ELR (cell line): ENCODE measurements at places on chromosomes 3 and 15.
A peak's percentile ranks its signal among the peaks of the same experiment; 100 is the strongest.

- peak; percentile 69 for DNase-seq
Observed at GRCh38 chr3:14925729-14926591, 21.4 kb upstream of the NR2C2 start.

DNA sequence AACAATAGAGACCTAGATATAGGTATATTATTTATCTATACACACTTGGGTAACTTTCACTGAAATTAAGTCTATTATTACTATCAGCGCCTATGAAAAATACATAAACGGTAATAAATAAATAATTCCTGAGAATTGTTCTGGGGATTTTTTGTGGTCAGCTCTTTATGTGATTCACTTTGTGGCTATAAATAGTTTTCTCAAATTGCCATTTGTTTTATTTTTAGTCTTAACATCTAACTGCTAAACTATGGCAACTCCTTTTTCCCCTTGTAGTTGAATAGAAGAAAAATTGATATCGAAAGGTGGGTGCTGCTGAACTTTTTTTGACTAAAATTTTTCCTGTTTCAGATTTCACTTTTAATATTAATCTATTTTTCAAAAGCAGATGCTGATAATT, 189.0 kb downstream of the VGLL3 start:
- peak; percentile 27 for DNase-seq

DNA sequence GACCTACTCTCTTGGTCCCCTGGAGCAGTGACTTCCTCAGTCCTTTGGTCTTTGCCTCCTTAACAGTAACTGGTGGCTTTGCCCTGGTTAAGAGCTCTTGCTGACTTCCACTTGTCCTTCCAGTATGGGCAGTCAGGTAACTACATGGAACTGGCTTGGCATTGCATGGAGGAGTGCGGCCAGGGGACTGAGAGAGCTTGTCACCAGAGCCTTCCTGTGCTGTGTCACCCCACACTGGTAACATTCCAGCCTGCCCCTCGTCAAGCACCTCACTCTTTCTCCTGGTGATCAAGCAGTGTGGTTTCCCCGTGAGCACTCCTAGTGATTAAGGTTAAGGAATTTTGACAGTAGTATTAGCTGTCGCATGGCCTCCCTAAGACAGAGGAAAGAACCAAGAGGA, 19.3 kb upstream of the SNX22 start:
- DNase-seq = no peak

DNA sequence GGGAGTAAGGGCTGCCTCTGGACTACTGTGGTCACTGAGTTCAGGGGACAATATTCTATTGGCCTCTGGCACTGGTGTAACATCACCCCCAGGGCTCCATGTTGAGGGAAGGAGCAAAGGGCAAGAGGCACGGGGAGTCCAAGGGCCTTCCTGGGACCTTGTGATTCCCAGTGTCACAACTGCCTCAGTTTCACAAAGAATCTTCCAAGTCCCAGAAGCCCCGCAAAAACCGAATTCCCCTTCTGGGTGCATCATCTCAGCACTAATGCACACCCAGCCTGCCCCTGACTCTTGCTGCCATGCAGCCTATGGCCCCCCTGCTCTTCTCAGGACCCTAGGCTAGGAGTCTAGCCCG, 5.5 kb downstream of the AMOTL2 start:
- no peak for DNase-seq

- DNase-seq = no peak
Observed at GRCh38 chr3:54476891-54477290, 354.5 kb downstream of the CACNA2D3 start.

DNA sequence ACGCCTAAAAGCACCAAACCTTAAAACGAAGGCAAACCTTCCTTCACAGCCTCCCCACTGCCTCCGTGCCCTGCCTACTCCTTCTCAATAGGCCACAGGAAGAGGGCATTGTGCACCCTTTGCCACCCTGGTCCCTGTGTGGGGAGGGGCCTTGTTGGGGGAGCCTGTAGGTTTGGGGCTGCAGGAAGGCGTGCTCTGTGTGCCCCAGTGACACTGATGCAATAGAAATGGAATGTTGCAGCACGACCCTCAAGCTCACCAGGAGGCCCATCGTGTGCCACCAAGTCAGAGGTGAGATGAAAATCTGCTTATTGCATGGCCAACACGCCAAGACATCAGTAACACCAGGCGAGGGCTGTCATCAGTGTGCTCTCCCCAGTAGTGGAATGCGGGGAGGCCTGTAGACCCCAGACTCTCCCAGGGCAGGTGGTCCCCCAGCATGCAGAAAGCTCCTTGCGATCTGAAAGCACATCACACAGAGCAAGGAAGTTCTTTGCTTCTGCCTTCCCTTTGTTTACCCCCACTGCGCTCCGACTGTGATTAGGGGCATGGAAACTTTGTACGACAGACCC, 86.2 kb downstream of the ASB7 start:
- no peak for DNase-seq

GRCh38 chr3:178169421-178169820, 366.8 kb upstream of the KCNMB2 start:
- DNase-seq = no peak

DNA sequence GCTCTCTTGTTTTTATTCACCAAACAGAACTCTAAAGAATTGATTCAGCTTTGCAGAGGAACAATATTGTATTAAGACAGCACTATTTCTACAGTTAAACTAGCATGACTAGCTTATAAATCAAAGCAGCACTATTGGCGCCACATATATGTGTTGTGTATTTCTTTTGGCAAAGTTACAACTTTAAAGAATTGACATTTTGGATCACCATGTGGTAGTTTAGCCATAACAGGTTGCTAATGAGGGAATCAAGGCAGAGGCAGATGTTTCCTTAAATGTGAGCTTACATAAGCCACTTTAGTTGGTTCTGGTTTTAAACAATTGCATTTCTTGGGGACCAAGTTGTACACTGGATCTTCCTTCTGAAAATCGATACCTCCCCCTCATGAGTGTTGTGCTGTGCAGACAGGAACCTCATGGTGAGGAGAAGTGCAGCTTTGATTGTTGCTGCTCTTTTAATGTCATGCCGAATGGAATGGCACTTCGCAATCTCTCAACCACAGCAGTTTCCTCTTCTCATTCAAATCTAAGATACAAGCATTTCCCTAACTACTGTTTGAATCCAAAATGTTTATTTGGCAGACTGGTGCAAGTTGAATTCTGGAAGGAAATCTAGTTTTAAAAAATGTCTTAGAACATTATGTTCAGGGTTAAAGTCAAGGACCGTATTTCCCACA, 151.2 kb downstream of the MYRIP start:
- DNase-seq = no peak

DNA sequence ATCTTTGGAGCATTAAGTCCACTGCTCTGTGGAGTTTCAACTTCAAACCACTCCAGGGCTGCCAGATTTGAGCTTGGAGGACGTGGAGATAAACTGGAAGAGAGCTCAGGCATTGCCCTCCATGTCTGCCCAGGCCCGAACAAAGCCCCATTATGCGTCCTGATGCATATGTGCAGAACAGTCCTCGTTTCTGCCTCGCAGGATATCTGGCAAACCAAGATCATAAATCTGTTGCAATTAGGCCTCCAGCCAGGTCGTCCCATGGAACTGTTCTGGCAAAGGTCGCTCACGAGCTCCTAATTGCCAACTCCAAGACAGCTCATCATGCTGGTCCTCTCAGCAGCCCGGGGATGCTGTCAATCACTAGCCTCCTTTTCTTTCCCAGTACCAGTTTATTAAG, 91.2 kb downstream of the SEMA5B start:
- no peak for DNase-seq

DNA sequence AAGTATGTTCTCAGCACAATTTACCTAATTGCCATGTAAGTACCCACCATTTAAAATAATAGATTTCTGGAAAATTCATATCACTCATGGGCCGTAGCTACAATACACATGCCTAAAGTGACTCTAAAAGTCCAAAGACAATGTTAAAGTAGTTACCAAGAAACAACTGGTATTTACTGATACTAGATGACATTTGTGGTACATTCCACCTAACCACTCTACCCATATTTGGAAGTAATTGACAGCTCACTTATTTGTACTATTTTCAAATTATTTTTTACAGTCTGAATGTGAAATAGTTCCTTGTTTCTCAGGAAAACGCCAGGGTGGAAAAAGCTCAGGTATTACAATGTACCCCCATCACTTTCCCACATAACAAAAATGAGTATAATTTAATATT, 573.0 kb downstream of the MECOM start:
- no peak for DNase-seq

- peak; percentile 49 for DNase-seq
Observed at GRCh38 chr3:138945709-138946662, 951 bp downstream of the FOXL2 start.

DNA sequence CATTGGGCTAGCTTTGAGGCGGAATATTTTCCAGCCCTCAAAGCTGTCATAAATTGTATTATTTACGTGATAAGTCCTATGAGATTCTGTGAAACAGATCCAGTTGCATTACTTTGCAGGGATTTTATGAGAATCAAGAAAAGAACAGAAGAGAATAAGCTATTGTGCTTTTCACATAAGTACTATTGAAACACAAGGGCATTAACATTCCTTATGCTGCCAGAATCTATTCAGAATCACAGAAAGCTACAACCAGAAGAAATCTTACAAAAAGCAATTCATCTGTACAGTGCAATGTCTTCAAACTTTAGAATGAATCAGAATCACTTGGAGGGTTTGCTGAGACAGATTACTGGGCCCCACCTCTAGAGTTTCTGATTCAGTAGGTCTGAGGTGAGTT, 10.6 kb upstream of the CACNA1D start:
- no peak for DNase-seq

GRCh38 chr3:194255252-194256039, 95.7 kb downstream of the CPN2 start:
- DNase-seq = no peak

- DNase-seq = peak; percentile 15
Observed at GRCh38 chr3:148360051-148360450, 337.7 kb upstream of the AGTR1 start.

- peak; percentile 69 for DNase-seq
Observed at GRCh38 chr3:183028416-183028815, 48.1 kb upstream of the DCUN1D1 start.

DNA sequence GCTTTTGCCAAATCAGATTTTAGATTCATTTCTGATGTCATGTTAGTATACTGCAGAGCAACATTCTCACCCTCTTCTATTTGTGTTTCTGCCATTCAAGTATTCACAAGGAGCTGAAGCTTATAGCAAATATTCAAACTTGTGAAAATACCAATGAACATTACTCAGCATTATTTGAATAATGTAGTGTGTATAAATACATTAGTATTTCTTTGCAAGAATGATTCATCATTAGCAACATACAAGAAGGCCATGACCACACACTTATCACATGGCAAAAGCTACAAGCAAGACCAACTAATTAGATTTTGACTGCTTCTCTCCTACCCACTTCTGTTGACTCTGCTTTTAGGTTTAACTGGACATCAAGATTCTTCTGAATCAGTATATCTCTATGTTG, 124.9 kb downstream of the IGSF11 start:
- peak; percentile 8 for DNase-seq

DNA sequence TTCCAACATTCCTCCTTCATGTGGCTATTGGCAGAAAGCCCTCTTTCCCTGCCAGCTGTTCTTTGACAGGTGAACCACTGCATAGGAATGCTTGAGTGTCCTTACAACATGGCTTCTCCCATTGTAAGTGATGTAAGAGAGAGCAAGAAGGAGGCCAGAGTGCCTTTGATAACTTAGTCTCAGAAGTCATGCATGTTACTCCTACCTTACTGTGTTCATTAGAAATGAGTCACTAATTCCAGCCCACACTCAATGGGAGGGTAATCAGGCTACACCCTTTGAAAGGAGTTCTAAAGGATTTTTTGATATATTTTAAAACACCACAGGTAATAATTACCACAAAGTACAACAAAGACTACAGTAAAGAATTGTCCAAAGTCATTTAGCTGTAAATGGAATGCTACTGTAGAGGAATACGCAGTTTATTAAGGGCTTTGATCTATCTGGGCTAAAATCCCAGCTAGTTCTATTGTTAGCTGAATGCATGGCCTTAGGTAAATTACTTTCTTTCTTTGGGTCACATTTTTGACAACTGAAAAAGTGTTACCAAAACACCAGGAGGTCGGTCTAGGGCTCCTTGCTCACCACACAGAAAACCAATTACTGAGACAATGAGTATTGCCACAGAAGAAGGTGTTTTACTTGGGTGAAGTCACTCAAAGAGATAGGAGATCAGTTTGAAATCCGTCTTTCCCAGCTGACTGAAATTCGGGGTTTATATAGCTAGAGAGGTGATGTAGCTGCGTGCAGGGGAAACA, 154.9 kb downstream of the GRM7 start:
- no peak for DNase-seq

DNA sequence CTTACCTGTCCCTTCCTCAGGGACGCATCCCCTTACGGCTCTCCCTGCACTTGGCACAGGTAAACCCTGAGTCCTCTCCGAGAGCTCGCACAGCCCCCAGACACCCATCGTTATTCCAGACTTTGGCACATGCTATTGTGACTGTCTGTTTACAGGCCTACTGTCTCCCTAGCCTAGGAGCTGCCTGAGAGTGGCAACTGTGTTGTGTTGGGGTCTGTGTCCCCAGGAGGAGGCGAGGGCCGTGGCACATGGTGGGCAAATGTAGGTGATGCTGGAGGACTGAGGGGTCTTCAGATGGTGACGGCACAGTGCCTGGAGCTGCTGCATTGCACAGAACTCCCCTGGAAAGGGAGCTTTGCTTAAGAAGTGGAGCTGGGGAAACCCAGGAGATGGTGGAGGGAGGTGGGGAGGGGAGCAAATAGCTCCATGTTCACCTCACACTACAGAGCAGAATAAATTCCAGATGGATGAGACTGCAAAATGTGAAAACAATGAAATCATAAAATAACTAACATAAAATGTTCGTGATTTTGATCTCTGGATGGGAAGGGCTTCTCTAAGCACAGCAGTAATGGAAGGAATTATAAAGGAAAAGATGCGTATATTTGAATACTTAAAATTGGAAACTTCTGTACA, 96.5 kb downstream of the SMAD6 start:
- peak; percentile 67 for DNase-seq

DNA sequence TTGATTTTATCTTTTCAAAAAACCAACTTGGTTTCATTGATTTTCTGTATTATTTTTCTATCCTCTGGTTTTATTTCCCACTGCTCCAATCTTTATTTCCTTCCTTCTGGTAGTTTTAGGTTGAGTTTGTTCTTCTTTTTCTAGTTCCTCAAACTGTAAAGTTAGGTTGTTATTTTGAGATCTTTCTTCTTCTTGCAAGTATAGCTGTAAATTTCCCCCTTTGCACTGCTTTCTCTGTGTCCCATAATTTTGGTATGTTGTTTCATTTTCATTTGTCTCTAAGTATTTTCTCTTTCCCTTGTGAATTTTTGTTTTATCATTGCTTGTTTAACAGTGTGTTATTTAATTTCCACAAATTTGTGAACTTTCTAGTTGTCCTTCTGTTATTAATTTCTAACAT, 120.0 kb downstream of the PLD1 start:
- no peak for DNase-seq

GRCh38 chr3:65006300-65006739, 318.5 kb upstream of the ADAMTS9 start:
- peak; percentile 4 for DNase-seq

DNA sequence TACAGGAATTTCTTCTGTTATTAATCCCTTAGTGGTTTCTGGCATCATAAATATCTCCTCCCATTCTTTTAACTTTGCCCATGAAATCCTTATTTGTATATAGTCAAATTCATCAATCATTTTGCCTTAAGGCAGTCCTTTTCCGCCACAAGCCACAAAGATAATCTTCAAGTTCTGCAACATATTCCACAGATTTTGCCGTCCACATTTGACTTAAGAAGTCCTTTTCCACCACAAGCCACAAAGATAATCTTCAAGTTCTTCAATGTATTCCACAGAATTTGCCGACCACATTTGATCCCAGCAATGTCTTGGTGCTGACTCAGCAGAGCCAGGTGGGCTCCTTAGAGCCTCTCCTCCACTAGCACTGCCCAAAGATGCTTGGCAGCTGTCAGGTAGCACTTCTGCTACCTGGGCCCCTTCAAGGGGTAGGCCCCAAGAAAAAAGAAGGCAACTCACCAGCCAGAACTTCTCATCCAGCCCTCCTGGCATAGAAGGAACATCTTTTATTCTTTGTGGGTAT, 35.0 kb downstream of the SEC22C start:
- DNase-seq = no peak
